Stimulated activated CD4-positive, alpha-beta T cell treated with anti-CD3 and anti-CD28 coated beads, Interleukin-12 subunit alpha, Interleukin-12 subunit beta, amount 100 ng/mL, for 24 hours (primary cell): ENCODE measurements at places on chromosomes 2 and 18.

DNA sequence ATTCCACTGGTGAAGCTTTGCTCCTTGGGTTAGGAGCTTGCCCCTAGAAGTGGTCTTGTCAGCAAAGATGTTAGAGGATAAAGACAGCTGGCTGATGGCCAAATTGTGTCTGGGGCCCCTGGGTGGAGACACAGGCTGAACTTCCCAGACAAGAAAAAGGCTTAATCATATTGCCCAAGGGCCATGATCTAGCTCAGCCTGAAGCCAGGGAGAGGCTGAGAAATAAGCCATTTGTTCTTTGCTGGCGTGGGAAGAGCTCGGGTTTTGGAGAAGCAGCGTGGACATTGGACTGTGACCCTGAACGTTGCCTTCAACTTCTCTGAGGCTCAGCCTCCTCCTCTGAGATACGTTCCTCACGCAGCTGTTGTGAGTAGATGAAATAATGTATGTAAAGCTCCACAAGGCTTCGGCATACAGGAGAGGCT lies 153.0 kb downstream of the ZFP36L2 start:
- DNase-seq: no peak

DNA sequence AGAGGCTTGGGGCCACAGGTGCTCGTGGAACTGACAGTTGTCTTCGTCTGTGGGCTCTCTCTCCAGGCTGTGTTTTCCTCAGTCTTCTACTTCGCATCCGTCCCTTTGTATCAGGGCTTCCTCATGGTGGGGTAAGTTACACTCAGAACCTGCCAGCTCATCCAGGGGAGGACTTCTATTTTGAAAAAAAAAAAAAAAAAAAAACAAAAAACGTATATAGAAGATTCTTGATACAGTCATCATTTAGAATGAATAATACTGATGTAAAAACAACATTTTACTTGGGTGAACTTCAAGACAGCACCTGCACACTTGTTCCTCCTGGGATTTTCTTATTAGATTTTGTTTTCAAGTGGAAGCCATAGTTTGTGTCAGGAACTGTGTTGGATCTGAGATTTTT lies 47.7 kb upstream of the NFATC1 start:
- DNase-seq: no peak

GRCh38 chr2:135227386-135227785 lies 175.3 kb downstream of the RAB3GAP1 start:
- no peak for DNase-seq

DNA sequence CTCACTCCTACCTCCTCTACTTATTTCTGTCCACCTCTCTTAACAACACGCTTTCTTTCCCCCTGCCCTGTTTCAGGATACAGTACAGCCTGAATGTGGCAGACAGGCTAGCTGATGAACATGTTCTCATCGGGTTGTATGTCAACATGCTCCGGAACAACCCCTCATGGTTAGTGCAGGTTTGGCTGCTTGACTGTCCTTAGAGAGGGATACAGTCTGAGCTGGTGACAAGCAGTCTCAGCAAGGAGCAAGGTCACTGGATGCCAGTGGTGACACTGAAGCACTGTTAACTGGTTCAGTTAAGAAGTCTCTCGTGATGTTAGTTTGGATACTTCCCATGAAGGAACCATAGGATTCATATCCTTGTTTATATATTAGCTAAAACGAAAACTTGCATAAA lies 128.6 kb downstream of the DTNA start:
- DNase-seq: no peak

- no peak for DNase-seq
Observed at GRCh38 chr2:1992280-1992679, 248.0 kb upstream of the PXDN start.

- no peak for DNase-seq
Observed at GRCh38 chr18:25503567-25504081, 151.7 kb upstream of the ZNF521 start.

DNA sequence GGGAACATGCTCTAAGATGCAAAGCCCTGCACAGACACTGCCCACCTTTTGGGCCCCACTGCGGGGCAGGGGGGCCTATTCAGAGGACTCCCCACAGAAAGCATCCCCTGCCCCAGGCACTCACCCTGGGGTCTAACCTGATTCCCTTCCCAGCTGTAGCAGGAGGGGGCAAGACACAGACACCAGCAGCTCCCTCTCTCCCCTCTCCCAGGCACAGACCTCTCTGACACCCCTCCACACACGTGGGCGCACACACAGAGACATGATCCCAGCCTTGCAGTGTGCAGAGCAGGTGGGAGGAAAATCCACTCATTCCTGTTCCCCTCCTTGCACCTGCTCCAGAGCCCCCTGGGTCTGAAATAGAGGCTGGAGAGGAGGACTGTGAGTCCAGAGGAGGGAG lies 10.7 kb downstream of the TNS1 start:
- no peak for DNase-seq

DNA sequence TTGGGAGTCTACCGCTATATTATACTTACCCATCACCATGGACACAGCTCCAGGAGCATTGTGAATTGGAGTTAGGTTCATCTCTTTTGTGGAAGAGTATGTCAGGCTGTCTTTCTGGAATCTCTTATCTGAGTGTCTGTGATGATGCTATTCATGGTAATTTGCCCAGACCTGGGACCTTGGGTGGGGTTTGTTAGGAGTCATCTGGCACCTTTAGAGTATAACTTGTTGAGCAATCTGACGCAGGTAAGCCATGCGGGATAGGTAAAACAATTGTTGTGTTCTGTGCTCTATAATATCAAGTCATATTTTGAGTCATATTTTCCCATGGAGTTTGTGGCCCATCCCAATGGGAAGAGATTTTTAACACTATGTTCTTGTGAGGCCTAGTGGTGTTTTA lies 49.7 kb upstream of the MAPRE2 start:
- no peak for DNase-seq

DNA sequence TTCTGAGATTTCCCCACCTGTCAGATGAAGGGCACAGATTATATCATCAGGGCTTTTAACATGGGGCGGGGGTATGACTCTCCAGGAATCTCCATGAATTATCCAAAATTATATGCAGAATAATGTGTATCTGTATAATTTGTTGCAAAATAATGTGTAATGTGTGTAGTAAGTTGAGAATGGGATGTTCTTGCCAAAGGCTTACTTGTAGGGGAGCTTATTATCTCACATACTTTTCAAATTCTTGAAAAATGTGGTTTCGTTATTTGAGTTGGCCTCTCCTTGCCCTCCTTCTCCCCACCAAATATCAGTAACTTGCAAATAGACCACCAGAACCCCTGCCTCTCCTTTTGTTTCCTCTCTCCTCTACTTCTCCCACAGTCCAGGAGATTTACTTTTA lies 35.6 kb downstream of the UBR3 start:
- DNase-seq: no peak

DNA sequence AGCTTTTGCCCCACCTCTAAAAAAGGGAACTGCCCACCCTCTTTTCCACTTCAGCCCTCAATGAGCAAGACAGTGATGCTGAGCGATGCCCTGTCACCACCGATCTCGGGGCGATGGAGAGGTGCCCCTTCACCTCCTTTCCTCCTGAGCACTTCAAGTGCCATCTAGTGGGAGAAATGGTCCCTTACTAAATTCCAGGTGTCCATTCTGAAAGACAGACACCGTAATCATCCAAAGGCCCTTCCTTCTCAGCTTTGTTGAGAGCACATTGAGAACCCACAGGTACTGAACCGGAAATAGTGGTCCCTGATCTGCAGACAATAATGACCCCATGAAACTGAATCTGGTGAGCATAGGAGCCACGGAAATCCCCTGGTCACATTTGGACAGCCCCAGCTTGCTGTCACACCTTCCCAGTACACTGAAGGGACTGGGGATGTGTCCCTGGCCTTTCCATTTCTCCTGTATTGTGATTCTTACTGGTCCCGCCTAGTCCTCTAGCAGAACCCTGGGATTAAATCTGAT lies 38.5 kb downstream of the KCTD18 start:
- DNase-seq: peak; percentile 27

DNA sequence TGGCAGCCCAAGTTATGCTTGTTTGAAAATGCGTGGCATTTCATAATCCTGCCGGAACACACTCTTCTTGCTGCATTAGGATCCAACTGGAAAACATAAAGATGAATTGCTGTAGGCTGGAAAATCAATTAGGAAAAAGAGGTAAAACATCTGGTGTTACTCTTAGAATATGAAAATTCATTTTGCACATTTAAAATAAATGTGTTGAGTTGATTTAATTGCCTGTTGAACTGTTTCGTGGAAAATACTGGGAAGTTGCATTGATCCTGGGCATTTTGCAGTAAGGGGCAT lies 4.1 kb downstream of the RHOB start:
- DNase-seq: no peak

GRCh38 chr2:105834931-105835330 lies 90.2 kb downstream of the NCK2 start:
- DNase-seq: no peak

- no peak for DNase-seq
Observed at GRCh38 chr2:217332866-217333265, 473.0 kb upstream of the TNP1 start.

DNA sequence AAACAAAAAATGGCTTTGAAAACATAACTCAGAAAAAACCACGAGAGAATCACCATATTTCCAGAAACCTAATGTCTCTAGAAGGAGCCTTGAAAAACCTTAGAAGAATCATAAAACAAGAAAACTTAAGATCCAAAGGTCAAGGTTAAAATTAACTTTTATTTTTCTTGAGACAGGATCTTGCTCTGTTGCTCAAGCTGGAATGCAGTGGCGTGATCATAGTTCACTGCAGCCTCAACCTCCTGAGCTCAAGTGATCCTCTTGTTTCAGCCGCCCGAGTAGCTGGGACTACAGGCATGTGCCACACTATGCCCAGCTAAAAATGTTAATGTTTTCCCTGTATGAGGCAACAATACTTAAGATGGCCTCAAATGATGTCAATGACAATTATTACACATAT lies 254.2 kb upstream of the SESTD1 start:
- DNase-seq: no peak

GRCh38 chr2:164430166-164430783 lies 191.0 kb downstream of the GRB14 start:
- DNase-seq: no peak

DNA sequence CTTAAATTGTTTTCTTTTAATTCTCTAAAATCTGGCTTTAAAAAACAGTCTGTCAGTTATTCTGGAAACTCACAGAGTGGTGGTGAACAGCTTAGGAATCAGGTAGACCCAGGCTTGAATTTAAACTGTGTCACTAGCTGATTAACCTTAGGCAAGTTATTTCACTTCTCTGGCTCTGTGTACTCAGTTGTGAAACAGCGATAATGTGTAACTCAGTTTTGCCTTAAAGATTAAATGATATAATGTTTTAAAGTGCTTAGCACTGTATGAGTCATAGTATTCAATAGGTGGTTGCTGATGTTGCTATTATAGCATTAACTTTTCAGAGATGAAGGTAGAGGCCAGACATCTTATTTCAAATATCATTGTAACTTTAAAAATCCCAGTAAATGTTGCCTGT lies 40.7 kb downstream of the PKP4 start:
- DNase-seq: no peak

- DNase-seq: no peak
Observed at GRCh38 chr18:75269124-75269680, 58.6 kb downstream of the TSHZ1 start.

GRCh38 chr2:46993501-46993900 lies 77.9 kb upstream of the MCFD2 start:
- DNase-seq: no peak

DNA sequence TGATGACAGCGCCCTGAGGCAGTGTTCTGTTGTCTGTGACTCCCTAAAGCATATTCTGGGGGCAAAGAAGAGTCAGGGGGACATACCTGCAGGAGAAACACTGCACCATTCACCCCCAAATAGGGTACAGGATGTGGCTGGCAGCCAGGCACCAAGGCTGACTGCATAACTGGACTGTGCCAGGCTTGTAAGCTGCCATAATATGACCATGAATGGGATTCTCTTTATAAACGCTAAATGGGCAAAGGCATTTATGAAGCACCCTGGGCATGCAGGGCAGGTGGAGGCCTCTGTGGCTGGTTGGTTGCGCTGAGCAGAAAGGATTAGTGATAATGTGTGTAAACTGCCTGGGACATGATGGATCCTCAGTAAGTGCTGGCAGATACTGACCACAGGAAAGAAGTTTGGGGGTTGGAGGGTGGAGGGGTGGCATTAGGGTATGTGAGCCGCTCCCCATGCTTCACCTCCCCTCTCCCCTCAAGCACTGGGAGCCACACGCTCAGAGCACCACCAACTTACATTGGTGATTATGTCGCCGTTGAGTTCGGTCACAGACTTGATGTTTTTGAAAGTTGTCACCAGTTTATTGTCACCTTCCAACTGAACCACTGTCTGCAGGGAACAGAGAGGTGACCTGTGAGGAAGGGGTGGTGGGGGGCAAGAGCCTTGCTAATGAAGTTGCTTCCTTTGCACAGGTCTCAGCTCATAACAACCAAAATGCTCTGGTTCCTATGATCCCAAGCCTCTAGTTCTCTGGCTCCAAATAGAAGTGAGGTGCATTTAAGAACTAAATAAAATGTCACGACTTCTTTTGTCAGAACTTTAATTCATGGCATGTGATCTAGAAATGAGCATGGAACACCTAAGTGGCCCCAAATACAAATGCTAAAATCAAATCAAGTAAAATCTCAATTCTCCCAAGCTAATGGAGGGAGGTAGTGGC lies 3.6 kb downstream of the FABP1 start:
- DNase-seq: no peak

DNA sequence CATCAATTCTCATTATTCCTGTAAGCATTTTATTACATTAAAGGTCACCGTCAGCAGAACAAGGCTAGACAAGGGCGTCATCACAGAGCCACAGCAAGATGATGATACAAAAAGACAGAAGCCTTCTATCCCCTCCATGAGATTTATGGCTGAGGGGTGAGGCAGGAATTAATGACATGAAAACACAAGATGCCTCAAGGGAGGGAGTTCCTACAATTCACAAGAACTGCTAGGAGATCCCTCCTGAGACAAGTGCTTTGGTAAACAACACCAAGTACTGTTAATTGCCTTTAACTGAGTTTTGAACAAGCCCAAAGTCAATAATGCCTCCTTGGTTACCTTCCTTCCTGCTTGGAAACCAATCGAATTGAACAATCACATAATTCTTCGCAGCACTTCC lies 14.1 kb downstream of the ADD2 start:
- no peak for DNase-seq

DNA sequence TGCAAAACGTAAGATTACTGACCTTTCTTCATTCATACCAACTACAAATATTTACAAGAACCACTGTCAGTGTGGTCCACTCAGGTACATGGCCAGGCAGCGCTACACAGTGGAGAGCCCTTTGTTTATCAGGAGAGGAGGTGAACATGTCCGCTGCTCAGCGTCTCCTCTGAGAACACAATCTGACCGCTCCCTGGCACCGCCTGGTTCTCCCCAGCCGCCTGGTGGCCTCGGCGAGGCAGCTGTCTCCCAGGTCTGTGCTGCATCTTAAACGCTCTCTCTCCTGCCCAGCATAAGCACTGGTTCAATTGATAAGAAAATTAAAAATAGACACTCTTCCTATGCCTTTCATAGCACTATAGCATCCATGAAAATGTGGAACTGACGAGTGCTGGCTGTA lies 146.8 kb upstream of the PXDN start:
- no peak for DNase-seq

DNA sequence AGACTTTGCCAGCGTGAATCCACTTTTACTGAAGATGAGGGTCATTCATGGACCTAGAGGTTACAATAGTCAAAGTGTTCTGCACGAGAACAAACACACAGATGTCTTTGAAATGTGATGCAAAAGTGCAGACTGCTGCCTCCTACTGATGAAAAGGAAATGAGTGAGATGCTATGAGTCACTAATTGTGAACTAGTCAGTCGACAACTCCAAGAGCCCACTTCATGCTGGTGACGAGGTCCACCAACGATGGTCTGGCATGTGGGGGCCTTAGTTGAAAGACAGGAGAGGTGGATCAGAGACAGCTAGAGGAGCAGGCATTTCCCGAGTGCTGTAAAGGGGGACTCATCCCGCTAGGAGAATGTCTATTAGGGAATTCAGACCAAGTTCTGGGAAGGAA lies 17.1 kb upstream of the ZNF236 start:
- no peak for DNase-seq
